Kidney (tissue), 22 donors: ENCODE measurements at places on chromosomes 5 and 9. TPM values are rescaled to one million over a fixed set of nuclear protein-coding genes. Genes with fewer than 3 reads are reported as not detected.

DNA sequence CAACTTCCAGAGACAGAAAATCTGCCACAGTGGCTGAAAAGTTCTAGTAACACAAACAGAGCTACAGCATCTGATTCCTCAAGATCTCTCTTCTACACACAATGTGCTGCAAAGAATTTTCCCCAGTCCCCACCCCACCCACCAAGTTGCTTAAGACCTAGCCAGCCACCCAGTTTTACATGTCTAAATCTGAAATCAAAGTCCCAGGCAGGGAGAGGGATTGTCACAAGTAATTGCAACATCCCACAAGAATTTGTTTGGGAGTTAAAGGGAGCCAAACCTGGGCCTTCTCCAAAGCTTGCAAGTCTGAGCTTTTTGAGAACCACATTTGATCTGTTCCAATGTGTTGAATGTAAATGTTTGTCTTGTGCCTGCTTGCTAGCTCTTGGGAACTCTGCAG lies 15.5 kb downstream of the IGIP start:
- no peaks in the 10 kb centered on the region for H3K27me3 ChIP-seq
- peaks cover 37% of the 10 kb centered on the region for H3K4me1 ChIP-seq
- H3K4me3 ChIP-seq = no peak overlapping the region
- H3K36me3 ChIP-seq = no peaks in the 10 kb centered on the region
- no peak for DNase-seq

ENDOG gene
- total RNA-seq = 20.6 TPM

- H3K4me1 ChIP-seq = no peaks in the 10 kb centered on the region
- no peaks in the 10 kb centered on the region for H3K36me3 ChIP-seq
- DNase-seq = no peak
- no peaks in the 10 kb centered on the region for H3K27me3 ChIP-seq
- H3K4me3 ChIP-seq = no peak overlapping the region
Measured at GRCh38 chr5:147754372-147755122, 28.0 kb downstream of the JAKMIP2 start.

TBCA gene
- 124 TPM for total RNA-seq

GRCh38 chr5:124528838-124529237 lies 217.6 kb downstream of the ZNF608 start:
- H3K4me1 ChIP-seq = no peaks in the 10 kb centered on the region
- H3K36me3 ChIP-seq = no peaks in the 10 kb centered on the region
- no peak overlapping the region for H3K27ac ChIP-seq
- DNase-seq = no peak

GRCh38 chr5:123611406-123611709 lies 99.4 kb downstream of the CSNK1G3 start:
- H3K36me3 ChIP-seq = peaks cover 12% of the 10 kb centered on the region
- no peak overlapping the region for H3K27ac ChIP-seq
- no peak for DNase-seq
- H3K4me3 ChIP-seq = no peak overlapping the region
- H3K4me1 ChIP-seq = no peaks in the 10 kb centered on the region
- no peaks in the 10 kb centered on the region for H3K27me3 ChIP-seq
